NCI-H2171 (cell line): ENCODE measurements at places on chromosomes 2 and 18.

- DNase-seq, result no peak
Measured at GRCh38 chr2:86020984-86021383, 84.7 kb downstream of the POLR1A start.

DNA sequence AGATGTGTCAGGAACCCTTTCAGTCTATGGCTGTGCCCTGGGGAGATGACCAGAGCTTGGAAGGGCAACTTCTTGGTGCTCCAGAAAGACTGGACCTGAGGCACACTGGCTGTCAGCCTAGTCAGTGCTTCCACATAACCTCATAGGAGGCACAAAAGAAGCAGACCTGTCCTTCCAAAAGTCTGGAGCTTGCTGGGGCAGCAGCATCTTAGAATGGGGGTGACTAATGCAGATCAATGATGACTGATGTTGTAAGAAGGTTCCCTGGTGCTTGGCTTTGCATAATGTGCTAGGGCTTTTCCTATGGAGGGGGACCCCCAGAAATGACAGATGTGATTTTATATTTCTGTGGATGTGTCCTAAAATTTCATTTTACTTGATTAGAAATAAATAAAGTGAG is 255.7 kb upstream of the THUMPD2 start:
- DNase-seq, result no peak

DNA sequence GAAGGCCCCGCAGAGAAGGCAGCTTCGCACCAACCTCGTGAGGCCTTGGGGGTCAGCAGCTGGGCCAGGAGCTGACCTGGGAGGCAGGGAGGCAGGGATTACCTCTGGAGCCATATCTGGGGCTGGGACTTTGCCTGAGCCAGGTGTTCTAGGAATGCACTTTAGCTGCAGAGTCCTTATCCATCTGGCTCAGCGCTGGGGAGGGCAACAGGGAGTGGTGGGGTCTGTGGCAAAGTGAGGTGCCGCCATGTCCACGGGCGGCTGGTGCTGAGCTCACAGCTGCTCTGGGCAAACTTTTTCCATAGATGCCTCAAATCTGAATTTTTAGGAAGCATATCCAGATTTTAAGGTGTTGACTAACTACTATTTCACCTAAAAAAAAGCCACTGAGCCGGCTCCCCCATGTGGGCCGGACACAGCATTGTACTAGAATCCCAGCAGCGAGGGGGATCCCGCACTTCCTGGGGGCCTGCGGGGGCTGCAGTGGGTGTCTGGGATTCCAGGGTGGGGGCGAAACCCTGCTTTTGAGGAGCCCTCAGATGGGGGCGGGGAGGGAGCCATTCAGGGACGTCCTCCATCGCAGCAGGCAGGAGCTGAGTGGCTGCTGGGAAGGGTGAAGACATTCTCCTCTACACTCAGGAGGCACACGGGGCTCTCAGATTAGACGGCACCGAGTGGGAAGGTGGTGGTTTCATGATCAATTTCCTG is 34.6 kb downstream of the RTP5 start:
- DNase-seq, result no peak

GRCh38 chr18:21763846-21764646 is 23.5 kb downstream of the MIB1 start:
- DNase-seq, result no peak

DNA sequence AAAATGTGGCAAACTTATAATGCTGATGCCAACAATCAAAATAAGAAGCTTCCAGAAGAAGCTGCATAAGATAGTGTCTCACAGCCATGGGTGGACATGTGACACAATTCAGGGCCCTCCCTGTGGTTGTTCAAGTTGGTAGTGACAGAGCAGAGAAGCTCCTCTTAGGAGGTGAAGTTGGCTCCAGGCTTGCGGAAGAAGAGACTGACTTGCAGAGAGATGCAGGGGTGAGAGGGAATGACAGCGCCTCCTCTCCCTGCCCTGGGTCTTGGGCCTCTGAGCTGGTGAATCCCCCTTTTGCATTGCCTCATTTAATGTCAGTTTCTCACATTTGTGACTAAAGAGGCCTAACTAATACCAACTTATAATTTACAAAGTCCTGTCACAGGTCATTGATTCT is 23.0 kb upstream of the RHOB start:
- no peak for DNase-seq
